MCF 10A (cell line): ENCODE measurements at places on chromosomes 13 and 19. TPM values are rescaled to one million over a fixed set of nuclear protein-coding genes. Genes with fewer than 3 reads are reported as not detected.

GRCh38 chr13:21884299-21884909 lies 213.5 kb downstream of the FGF9 start:
- no peak for DNase-seq

DNA sequence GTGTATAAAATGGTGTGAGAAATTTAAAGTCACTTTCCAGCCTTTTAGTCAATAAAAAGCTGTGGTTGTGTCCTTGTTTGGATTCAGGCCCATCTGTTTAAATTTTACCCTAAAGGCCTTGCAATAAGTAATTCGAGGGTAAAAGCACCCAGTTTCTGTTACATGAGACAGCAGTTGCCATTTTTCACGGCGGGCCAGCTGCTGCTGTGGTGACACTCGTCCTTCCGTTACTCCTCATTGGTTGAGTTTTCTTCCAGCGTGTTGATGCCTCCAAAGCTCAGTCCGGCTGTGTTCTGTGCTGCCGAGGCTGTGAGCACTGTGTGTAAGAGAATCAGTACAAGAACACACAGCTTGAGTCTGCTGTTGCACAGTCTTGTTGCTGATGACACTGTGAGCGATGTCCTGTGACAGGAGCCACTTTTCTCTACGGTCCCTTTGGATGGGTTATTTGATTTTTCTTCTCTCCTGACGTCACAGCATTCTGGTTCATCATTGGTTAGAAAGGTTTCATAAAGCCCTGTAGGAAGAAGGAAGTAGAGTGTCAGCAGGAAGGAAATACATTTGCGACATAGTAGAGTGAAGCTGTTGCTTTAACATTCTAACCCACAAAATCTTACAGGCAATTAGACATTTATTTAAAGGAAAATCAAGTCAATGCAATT lies 602.5 kb upstream of the ARGLU1 start:
- DNase-seq: no peak

DNA sequence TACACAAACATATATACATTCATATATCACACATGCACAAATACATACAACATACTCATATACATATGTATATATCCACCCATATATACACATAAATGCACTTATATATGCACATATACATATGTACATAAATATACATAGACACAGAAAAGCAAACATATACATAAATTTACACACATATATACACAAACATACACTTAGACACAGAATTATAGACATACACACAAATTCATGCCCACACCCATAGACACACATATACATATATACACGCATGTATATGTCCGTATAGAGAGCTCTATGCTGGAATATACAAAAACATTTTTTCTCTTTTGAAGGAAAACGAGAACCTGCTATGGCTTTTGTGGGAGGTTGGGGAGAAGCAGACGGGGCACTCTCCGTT lies 20.6 kb downstream of the PNMA8A start:
- no peak for DNase-seq

DNA sequence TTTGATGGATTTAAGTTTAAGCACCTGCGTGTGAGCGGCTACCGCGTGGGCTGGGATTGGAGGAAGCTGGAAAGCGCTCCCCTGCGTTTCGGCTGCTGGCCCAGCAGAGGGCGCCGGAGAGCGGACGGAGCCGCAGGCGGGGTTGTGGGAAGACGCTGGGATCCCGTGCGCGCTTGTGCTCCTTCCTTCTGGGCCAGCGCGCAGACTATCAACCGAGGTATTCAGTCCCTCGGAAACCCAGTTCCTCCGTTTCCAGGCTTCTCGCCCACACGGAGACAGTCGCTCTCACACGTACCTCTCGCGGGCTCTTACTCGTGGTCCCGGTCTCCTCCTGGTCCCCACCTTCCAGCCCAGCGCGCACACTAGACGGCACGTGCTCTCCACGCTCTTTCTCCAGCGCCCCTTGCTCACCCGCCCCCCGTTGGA lies 28.8 kb downstream of the EPN1 start:
- no peak for DNase-seq

DNA sequence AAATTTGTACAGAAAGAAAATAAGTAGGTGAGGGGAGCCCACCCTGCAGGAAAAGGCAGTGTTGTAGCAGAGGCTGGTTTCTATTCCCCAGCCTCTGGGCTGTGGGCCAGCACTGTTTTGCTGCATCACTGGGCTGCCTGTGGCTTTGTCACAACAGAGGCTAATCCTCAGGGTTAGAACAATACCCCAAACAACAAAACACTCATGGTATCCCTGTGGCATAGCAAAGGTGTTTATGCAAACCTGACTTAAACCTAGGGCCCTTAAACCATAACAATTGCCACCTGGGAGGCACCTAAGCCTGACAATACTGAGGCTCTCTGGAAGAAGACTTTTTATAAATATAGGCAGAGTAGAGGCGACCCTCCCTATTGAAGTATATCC lies 314.7 kb downstream of the OLFM4 start:
- DNase-seq: no peak

- no peak for DNase-seq
Observed at GRCh38 chr19:40055049-40055448, 982 bp downstream of the ZNF780B start.

DNA sequence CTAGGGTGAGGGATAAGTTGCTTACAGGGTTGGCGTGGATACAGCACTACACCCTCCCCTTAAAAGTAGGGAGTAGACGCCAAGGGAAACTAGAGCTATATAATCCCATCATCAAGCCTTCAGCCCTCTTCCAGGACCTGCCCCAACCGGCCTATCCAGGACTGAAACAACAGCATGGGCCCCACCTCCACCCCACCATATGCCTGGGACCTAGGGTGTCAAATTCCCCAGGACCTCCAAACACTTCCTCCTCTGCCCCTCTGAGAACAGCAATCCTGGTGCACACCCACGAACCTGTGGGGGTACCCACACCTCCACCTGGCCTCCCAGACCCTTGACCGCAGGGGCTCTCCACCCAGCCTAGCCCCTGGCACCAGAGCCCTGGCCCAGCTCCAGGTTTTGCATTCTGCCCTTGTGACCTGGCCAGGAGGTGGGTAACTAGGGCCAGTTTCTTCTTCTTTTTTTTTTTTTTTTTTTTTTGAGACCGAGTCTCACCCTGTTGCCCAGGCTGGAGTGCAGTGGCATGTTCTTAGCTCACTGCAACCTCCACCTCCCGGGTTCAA lies 1.4 kb upstream of the CYP2F1 start:
- DNase-seq: no peak

GRCh38 chr13:21528616-21529015 lies 69.5 kb upstream of the ZDHHC20 start:
- DNase-seq: no peak

GRCh38 chr13:95505265-95505664 lies 47.3 kb upstream of the CLDN10 start:
- DNase-seq: peak; percentile 44

GRCh38 chr19:46718157-46718933 lies 1.4 kb upstream of the PRKD2 start:
- DNase-seq: peak; percentile 57

- DNase-seq: no peak
Observed at GRCh38 chr13:39419068-39419467, 183.9 kb downstream of the LHFPL6 start.

GRCh38 chr13:41049480-41050440 lies 11.5 kb upstream of the WBP4 start:
- DNase-seq: peak; percentile 32

DNA sequence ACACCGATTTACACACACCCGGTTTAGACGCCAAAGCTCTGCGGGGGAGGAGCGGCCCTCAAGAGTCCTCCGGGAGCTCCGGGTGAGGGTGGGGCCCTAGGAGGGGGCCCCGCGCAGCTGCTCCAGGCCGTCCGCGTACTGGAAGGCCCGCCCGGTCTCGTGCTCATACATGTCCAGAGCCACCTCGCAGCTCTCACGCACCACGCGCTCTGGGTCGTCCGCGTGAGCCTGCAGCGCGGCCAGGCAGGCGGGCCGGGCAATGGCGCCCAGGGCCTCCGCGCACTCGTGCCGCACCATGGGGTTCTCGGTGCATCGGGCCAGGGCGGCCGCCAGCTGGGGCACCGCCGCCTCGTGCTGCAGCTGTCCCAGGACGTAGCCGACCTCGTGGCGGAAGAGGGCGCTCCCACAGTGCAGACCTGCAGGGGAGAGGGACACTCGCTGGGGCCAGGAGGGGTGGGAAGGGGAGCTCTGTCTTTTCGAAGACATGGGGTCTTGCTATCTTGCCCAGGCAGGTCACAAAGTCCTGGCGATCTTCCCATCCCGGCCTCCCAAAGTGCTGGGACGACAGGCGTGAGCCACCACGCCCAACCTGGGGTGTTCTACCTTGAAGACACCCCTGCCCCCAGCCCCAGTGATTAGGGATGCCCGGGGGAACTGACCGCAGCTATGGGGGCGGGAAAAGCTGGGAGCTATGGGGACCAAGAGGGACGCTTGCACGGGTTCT lies 8.3 kb upstream of the SMIM44 start:
- no peak for DNase-seq

GRCh38 chr19:10431254-10431942 lies 11.1 kb downstream of the PDE4A start:
- DNase-seq: no peak

DNA sequence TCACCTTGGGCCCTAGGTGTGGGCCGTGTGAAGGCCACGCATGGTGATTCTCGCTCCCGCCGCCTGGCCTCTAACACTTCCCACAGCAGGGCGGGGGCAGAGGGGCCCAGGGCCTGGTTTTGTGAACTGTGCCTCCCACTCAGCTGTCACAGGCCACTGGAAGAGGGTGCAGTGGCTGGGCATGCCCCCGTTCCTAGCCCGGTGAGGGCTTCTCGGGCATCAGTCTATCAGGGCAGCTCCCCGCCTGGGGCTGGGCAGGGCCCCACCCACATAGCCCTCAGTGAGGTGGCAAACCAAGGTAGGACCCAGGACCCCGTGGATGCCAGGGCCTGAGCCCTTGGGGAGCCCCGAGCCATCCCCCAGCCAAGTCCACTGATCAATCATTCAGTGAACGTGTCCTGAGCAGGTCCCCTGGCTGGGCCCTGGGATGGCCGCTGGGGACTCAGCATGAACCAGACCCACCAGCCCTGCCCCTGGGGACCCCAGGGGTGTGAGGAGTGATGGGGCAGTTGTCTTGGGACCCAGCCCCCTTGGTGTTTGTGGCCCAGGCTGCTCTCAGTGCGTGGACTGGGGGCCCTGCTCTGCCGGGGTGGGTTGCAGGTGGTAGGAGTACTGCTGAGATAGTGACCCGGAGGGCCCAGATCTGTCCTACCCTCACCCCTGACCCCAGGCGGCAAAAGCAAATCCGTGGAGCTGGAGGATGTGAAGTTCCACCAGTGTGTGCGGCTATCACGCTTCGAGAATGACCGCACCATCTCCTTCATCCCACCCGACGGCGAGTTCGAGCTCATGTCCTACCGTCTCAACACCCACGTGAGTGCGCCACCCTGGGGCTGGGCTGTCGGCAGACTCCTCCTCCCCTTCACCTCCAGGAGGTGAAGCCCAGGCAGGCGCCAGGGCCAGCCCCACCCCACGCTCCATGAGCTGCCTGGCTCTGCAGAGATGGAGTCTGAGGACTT lies 29.4 kb downstream of the AP1M1 start:
- no peak for DNase-seq

DNA sequence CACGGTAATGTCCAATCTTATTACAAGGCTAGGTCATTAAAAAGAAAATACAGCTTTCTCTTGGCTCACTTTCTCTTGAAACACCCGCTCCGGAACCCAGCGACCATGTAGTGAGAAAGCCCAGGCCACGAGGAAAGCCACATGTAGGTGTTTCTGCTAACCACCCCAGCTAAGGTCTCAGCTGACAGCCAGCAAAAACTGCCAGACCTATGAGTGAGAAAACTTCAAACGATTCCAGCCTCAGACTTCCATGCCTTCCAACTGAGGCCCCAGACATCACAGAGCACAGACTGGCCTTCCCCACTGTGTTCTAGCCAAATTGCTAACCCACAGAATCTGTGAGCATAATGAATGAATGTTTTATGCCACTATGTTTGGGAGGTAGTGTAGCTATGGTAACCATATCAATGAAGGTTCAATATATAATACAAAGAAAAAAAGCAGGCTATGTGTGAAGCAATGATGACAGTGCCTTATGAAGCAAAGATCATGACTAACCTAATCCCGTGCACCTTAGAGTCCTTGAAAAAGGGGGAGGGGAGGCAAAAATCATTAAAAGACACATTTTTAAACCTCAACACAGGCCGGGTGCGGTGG lies 11.9 kb upstream of the TPTE2 start:
- DNase-seq: no peak

HAUS5 gene
- 6.3 and 10.6 TPM in 2 replicates for total RNA-seq

CD79A gene
- not detected in 2 replicates for total RNA-seq

ZNF565 gene
- total RNA-seq: 2.9 and 3.6 TPM in 2 replicates

ZIM2 gene
- total RNA-seq: not detected in 2 replicates

ADAT3 gene
- 6.8 and 6.9 TPM in 2 replicates for total RNA-seq

SLC6A16 gene
- total RNA-seq: 0.39 TPM in 1 of 2 replicates, not detected in the other

ANKLE1 gene
- 0.16 and 1.0 TPM in 2 replicates for total RNA-seq

CGB1 gene
- not detected in 2 replicates for total RNA-seq

NLRP5 gene
- total RNA-seq: not detected in 2 replicates

PNMA8A gene
- total RNA-seq: 6.0 and 7.6 TPM in 2 replicates
